Tibial nerve (tissue), 4 donors: ENCODE measurements at places on chromosomes 1 and 21.

GRCh38 chr1:203428981-203429599 lies 46.5 kb upstream of the PRELP start:
- no peak for DNase-seq

GRCh38 chr1:235429143-235429542 lies 61.9 kb downstream of the TBCE start:
- DNase-seq: no peak

DNA sequence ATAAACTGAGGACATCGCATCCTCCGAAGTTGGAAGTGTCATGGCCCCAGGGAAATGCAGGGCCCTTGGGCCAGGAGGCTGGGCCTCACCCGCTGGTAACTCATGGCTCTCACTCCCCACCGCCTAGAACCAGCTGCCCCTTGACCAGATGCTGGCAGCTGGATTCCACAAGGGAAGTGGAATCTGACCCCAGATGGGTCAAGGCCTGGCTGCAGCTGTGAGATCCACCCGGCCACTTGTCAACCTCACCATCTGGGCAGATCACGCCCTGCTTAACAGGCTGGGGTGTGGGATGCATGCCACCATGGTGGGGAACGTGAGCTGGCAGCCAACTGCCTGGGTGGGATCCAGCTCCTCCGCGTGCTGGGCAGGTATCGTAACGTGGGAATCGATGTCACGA lies 25.5 kb downstream of the KCNAB2 start:
- DNase-seq: no peak

DNA sequence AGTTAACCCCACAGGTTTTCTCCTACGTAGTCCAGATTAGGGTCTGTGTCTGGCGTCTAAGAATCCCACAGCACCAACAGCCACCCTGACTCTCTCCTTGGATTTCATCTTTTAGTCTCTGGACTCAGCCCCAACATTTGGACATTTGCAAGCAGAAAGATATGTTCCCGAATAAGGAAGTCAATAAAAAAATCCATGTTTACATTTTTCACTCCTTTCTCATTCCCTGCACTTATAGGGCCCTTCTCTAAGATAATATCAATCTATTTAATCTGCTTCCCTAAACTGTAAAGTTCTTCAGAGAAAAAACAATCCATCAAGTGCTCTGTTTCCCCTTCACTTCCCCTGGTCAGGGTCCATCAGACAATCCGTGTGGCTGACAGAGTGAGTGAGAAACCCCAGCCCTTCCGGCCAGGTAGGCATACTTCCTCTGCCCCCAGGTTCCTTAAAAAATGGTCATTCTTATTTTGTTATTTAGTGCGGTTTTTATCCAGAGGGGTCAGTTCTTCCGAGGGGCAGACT lies 105.9 kb upstream of the CDC42BPA start:
- DNase-seq: no peak

DNA sequence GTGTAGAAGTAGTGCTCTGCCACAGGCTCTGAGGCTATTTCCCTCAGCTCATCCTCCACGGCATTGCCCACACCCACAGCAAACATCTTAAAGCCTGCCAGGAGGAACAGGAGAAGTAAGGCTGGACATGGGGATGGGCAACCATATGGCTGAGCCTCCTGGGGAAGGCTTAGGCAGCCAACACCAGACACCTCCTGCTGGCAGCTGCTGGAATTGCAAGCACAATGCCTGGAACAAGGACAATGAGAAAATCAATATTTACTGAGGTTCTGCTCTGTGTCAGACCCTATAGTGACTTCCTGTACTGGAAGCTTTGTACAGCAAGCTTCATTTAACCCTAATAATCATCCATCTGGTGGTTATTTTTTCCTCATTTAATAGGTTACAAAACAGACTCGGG lies 8.2 kb downstream of the MATN1 start:
- DNase-seq: no peak

DNA sequence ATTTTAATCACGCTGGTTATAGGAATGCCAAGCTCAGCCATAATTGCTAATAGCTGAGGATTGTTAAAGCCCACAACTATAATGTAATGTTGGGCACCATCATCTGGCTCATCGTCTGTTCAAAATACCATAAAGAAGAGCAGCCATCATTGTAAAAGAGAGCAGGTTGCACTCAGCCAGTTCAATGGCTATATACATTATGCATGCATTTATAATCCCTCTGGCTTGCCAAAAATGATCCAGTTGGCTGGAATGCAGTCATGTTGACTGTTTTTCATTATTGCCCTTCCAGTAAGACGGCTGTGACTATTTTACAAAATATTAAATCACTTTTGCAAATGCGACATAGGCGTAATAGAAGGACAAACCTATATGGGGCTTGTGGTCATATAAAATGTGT lies 85.3 kb downstream of the SPAG17 start:
- no peak for DNase-seq

- no peak for DNase-seq
Measured at GRCh38 chr1:99994496-99994895, 24.7 kb downstream of the SLC35A3 start.

DNA sequence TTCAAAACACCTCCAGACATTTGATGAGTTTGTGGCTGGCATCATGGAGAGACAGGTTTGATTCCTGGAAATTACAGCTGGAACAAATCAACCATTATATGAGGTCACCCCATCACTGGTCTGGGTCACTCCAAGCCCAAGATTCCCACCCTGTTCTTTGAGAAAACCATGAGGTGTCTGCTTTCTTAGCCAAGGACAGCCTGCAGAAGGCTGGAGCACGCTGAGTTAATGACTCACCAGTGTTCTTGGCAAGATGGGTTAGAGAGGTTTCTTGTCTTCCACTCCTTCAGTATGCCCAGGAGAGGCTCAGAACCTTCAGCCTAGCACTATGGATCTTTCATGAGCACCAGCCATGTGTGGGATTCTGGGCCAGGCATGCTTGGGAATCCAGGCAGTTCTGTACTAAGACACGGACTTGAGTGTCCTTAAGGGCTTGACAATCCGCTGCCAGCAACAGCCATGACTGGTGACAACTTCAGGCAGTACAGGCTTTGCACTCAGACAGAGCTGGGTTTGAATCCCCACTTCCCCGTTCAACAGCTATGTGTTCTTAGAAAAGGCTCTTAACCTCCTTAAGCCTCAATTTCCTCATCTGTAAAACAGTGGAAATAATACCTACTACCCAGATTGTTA lies 43.9 kb downstream of the GRHL3 start:
- no peak for DNase-seq

GRCh38 chr1:24319312-24319863 lies at the start of gene GRHL3:
GRHL3 (plus strand) TSS chr1:24319357; CDS start chr1:24319552, 195 bp downstream.
- no peak for DNase-seq

DNA sequence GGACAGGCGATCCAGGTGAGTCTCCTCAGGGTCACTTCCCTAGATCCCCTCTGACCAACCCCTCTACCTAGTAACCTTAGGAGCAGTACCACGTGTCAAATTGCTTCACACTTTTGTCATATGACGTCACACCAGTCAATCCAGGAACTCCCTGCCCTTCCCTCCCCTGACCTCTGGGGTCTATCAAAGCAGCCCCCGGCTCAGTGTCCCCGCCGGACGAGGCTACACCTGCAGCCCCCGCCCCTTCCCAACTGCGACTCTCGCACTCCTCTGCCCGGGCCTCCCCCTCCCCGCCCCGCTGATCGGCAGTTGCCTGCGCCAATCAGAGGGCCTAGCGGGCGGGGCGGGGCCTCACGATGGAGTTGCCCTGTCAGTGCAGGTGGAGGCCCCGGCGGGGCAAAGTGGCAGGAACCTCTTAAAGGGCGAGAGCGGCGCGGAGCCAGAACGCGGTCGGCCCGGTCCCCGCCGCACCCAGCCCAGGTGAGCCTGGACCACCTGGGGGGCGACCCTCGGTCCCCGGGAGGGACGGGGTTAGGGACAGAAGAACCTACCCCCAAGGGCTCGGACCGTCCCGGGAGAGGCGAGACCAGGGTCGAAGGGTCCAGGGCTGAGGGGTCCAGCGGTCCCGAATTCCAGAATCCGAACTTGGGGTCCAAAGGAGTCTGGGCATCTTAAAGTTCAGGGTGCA lies 27.5 kb upstream of the EPB41 start:
- peak; percentile 52 for DNase-seq

DNA sequence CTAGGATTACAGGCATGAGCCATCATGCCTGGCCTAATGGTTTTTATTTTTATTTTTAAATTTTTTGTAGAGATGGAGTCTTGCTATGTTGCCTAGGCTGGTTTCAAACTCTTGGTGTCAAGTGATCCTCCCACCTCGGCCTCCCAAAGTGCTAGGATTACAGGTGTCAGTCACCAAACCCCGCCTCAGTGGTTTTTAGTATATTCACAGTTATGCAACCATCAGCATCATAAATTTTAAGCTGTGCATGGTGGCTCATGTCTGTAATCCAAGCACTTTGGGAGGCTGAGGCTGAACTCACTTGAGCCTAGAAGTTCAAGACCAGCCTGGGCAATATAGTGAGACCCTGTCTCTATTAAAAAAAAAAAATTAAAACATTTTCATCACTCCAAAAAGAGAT lies 28.6 kb downstream of the PIK3CD start:
- DNase-seq: no peak

- DNase-seq: peak; percentile 70
Measured at GRCh38 chr1:176897350-176898236, 266.9 kb downstream of the ASTN1 start.

DNA sequence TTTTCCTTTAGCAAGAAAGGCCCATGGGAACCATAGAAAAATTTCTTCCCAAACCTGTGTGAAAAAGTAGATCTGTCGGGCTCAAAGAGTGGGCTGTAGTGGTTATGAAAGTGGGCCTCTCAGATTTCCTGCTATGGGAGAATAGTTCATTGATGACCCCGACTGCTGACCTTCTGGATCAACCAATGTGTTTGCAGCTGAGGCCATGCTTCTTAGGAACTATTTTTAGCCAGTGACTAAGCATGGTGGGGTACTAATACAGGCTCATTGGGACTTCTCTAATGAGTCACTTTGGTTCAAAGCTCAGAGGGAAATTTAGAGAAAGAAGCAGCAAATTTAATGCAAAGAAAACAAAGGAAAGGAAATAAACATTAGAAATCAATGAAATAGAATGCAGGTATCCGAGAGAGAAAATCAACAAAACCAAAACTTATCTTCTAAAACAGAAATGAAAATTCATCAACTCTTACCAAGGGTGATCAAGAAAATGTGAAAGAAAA lies 12.6 kb upstream of the PSMA5 start:
- DNase-seq: peak; percentile 21

DNA sequence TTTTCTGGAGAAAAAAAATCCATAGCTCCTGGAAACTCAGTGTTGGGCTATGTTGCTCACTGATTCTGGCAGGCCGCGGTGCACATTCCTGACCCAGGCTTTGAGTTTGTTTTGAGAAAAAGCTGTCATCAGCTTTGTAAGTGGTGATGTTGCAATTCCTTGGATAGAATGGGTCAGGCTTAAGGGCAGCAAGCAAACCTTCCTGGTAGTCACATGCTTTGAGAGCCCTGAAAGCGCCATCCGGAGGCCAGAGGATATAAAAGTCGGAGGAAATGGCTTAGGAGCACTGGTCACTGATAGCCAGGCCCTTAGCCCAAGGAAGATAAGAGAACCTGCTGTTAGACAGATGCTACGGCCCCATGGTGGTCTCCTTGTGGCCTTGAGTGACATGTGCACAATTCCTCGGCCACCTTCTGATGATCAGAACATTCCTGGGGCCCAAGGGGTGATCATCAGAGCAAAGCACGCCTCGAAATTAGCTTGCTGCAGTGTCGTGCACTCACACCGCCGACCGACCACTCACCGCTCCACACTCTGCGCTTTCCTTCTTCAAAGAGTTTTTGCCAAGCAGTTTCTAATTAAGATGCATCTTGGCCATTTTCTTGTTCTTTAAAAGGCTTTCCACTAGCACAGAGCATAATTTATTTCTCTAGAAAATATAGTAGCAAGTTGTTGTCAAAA lies 78.6 kb downstream of the MAN1C1 start:
- peak; percentile 81 for DNase-seq

DNA sequence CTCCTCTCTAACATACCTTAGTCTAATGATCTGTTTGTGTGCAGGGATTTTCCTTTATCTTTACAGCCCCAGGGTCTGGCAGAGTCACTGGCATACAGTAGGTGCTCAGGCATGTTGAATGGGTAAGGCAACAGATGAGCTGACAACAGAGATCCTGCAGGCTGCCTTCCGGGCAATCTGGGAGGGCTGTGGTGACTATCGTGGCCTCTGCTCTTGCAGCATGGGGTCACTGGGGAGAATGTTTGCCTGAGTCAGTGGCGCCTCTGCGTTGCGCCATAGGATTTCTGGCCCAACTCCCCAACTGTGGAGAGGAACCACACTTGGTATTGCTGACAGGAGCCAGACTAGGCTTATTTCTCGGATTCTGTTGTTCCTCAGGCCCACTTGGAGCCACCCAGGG lies 93.8 kb downstream of the LAMC2 start:
- DNase-seq: no peak

GRCh38 chr1:35192056-35192852 lies 691 bp downstream of the SFPQ start:
- peak; percentile 68 for DNase-seq

DNA sequence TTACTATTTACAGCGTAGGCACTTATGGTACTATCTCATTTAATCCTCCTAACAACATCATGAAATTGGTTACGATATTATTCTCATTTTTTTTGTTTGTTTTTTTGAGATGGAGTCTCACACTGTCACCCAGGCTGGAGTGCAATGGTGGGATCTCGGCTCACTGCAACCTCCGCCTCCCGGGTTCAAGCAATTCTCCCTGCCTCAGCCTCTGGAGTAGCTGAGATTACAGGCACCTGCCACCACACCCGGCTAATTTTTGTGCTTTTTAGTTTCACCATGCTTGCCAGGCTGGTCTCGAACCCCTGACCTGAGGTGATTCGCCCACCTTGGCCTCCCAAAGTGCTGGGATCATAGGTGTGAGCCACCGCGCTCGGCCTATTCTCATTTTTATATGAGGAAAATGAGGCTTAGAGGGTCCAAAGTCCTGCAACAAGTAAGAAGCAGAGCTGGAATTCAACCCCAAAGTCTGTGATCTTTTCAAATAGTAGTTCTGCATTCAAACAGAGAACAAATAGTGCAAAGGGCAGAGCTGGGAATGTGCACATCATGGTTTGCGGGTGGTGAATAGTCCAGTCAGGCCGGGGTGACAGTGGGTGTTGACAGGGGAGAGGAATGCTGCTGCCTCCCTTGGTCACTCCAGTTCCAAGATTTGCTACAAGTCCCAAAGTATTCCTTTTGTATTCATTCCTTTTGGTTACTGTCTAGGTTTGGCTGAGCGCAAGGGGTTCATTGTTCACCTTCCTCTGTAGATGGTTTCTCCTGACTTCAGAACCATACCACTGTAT lies 4.6 kb downstream of the PRUNE1 start:
- no peak for DNase-seq

GRCh38 chr1:7265771-7266371 lies 480.6 kb downstream of the CAMTA1 start:
- no peak for DNase-seq

DNA sequence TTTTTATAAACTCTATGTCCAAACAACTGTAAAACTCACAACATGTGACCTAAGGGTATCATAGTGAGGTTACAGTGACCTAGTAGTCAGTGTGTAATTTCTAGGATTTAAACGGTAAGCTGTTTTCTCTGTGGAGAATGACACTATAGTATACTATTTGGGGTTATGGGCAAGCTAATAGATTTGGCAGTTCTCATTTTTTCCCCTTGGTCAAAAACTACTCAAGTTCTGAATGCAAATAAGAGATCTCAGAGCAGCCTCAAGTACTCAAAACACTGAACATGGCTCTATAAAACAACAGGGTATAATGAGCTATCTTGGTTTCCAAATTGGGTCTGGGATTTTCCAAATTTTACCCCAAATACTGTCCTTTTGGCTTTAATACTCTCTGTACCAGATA lies 88.5 kb upstream of the HMCN1 start:
- no peak for DNase-seq

- DNase-seq: peak; percentile 54
Measured at GRCh38 chr1:9066945-9067807, 2.3 kb downstream of the SLC2A5 start.

- no peak for DNase-seq
Measured at GRCh38 chr1:234893725-234894630, 234.7 kb downstream of the TOMM20 start.
